ENCODE measurements at places on chromosomes 2 and 18. TPM values are rescaled to one million over a fixed set of nuclear protein-coding genes. Genes with fewer than 3 reads are reported as not detected.

DNA sequence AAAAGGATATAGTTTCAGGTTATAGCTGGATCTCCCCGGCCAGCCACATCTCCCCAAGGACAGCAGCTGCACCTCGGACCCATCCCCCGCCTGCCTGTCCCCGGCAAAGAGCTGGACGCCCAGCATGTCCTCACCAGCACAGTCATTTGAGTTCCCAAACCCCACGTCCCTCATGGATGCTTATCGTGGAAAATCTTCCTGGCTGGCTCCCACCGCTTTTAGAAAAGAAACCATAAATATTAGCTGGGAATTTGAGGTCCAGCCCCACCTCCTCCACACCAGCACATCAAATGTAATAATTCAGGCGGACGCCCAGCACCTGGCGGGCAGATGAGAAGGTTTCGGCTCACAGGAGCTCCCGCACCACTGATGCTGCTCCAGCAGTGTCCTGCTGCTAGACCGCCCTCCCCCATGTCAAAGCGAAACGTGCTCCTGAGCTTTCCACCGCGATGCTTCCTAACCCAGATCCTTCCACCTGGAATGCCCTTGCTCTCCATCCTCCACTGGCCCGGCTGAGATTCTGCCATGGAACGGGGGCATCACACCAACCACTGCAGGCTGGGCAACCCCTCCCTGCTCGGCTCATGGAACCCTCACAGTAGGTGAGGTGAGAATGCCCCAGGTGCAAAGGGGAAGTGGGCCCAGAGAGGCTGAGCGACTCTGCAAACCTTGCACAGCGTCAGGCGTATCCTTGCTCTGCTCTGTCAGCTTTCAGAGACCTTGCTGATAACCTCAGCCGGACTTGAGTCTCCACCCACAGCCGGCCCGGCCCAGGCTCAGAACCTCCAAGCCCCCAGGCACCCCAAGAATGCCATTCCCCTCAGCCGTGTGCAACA is 71.5 kb upstream of the GPC1 start:
- peak; percentile 51 for DNase-seq

- no peak for DNase-seq
These were observed 8.7 kb upstream of the CRYGA start for GRCh38 chr2:208172125-208172524.

The GALNT13 gene
- total RNA-seq: 1.1 TPM

DNA sequence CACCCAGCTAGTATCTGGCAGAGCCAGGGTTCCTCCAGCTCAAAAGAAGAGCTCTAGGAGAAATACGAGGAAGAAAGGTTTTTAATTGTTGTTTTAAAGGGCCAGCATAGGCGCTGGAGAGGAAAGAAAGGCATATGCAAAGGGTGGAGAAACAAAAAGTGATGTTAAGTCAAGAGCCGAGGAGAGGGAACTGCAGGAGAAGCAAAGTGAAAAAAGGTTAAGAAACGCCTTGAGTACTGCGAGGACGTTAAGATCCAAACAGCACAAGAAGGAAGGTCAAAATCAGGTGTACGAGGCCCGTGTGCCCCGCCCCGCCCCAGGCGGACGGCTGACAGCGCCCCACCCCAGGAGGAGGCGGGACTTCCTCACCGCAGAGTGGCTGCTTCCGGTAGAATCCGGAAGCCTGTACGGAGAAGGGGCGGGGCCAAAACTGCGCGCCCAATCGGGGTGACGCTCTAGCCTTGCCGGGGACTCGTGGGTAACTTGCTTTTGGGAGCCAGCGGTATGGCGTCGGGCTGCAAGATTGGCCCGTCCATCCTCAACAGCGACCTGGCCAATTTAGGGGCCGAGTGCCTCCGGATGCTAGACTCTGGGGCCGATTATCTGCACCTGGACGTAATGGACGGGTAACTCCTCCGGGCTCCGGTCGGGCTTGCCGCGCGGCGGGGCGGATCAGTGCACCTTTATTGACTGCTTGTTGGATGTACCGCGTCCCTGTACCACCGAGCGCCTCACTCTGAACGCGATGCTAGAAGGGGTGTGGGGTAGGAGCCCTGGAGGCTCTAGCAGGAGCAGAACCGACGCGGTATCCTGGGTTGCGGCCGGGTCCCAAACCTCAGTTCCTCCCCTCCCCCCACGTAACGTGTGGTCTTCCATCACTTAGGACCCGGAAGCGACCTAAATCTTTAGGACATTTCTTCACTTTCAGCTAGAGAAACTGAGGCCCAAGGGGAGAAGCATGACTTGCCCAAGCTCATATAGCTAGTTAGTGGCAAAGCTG is at the start of gene RPE:
Gene RPE, plus strand, starts transcription at position 481 of the 1,000 bp plus-strand sequence. Its CDS starts 24 bp downstream, at position 505.
- peak; percentile 98 for DNase-seq

The HOXD8 gene
- total RNA-seq: 2.7 TPM
